ENCODE measurements at places on chromosomes 2 and 18. TPM values are rescaled to one million over a fixed set of nuclear protein-coding genes. Genes with fewer than 3 reads are reported as not detected.

DNA sequence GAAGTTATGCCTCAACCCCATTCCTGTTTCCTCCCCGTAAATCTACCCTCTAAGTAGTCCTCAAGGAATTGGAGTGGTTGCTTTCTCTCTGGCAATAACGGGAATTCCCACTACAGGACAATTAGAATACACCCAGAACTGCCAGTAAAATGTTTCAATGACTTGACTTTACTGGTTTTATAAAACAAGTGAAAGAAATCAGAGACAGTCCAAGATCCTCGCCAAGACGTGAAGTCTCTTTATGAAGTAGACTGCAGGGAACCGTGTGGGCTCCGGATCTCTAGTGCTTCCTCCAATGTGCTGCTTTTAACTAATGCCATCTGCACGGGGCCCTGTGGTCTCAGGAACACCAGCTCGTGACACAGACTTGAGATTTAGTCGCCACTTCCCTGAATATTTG, 101.4 kb downstream of the CPO start:
- DNase-seq = no peak

GRCh38 chr2:73822276-73822675, 6.5 kb upstream of the STAMBP start:
- no peak for DNase-seq

Gene FLACC1
- 8.1 TPM for total RNA-seq

- DNase-seq = no peak
These were observed 161.4 kb downstream of the ALK start for GRCh38 chr2:29760008-29760407.

GRCh38 chr2:121376535-121377250, 91.7 kb upstream of the TFCP2L1 start:
- no peak for DNase-seq

GRCh38 chr2:27441958-27442919, at the start of gene KRTCAP3:
TSS of gene KRTCAP3 (plus strand) at chr2:27442381. CDS start at chr2:27442413, 32 bp downstream.
- peak; percentile 27 for DNase-seq

- DNase-seq = no peak
These were observed 47.7 kb downstream of the COLEC12 start for GRCh38 chr18:452816-453215.

Gene SERPINB2
- total RNA-seq = not detected

DNA sequence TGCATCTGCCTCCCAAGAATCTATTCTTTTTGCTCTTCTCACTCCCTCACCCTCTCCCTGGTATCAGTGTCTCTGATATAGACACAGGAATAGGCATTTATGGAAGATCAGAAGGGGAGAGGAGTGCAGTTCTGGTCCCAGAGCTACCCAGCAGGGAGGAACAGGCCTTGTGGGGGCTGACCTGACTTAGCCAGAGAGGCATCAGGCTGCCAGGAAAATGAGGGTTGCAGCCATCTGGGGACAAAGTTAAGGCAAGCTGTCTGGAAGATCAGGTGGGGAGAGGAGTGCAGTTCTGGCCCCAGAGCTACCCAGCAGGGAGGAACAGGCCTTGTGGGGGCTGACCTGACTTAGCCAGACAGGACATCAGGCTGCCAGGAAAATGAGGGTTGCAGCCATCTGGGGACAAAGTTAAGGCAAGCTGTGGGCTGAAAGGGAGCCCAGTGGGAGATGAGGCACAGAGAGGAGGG, 69.9 kb upstream of the HK2 start:
- no peak for DNase-seq

Gene IL36RN
- not detected for total RNA-seq

Gene RAD51AP2
- total RNA-seq = 0.18 TPM

DNA sequence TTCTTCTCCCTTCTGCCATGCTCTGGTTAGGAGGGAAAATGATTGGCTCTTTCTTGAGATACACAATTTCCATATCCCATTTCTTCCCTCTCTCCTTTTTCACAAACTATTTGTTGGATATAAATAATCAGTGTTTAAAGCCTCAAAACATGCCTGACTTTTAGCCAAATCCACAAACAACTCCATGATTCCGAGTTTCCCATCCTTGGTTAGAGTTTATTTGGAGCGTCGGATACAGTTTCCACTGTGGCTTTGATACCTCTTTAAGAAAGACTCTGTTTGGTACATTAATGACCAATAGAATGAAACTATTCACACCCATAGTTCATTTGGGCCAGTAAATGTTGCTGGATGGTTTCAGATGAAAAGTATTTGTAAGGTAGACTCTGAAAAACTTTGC, 5.9 kb upstream of the FHL2 start:
- no peak for DNase-seq

GRCh38 chr2:77977471-77978063, 455.4 kb upstream of the LRRTM4 start:
- DNase-seq = no peak

DNA sequence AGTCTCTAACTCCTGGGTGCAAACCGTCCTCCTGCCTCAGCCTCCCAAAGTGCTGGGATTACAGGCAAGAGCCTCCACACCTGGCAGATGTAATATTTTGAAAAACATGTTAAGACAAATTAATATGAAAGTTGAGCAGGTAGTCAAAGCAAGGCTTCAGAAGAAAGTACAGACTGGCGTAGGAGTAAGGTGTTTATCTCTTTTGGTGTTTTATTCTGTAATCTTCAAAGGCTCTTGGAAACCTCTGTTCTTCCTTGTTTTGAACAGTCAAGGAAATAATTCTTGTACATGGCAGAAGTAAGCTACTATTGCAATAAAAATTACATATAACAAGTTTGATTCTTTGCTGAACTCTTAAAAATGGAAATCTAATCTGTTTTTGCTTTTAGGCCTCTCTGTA, 5.3 kb downstream of the RNF138 start:
- no peak for DNase-seq

Gene PRKAG3
- 0.19 TPM for total RNA-seq

GRCh38 chr2:56130463-56131070, 53.2 kb upstream of the CCDC85A start:
- no peak for DNase-seq

GRCh38 chr18:23194997-23195957, 60.0 kb downstream of the CABLES1 start:
- DNase-seq = no peak

- no peak for DNase-seq
These were observed 88.3 kb upstream of the CCDC68 start for GRCh38 chr18:55047546-55047945.

DNA sequence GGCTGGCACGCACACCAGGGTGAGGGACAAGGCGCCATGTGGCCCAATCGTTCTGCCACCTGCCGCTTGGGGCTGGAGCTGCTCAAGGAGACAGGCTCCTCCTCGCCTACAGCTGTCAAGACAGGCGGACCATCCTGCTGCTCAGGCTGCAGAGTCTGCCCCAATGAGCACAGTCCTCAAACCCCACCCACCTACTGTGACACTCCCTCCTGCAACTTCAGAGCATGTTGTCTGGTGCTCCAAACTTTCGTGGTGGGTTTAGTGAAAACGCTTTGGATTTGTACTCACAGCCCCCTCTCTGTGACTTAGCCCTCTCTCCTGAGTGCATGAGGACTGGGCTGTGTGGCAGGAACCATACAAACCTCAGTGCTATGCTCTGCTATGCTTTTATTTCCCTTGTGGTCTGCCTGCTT, 23.2 kb upstream of the SLC35F6 start:
- DNase-seq = no peak

GRCh38 chr2:62370321-62371250, 135.4 kb downstream of the TMEM17 start:
- no peak for DNase-seq

DNA sequence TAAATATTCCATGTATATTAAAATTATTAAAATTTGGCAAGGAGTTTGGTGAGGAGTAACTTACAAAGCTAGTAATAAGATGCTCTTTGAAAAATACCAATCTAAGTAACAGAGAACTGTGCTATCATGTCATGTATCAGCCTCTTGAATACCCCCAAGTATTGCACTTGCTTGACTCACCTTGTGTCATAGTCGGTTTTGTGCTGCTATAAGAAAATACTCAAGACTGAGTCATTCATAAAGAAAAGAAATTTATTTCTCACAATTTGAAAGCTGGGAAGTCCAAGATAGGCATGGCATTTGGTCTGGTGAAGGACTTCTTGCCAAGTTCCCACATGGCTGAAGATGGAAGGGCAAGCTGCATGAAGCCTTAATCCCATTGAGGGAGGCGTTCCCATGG, 179.2 kb downstream of the MEMO1 start:
- DNase-seq = no peak

DNA sequence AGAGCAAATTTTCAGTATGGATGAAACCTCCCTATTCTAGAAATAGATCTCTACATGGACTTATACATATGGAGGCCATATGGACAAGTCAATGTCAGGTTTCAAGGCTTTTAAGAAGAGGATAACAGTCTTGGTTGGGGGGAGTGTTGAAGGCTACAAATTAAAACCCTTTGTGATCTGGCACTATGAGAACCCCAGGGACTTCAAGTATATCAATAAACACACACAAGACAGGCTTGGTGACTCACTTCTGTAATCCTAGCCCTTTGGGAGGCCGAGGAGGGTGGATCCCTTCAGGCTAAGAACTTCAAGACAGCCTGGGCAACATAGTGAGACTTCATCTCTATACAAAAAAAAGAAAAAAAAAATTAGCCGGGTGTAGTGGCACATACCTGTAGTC, 127.2 kb upstream of the SP5 start:
- no peak for DNase-seq

DNA sequence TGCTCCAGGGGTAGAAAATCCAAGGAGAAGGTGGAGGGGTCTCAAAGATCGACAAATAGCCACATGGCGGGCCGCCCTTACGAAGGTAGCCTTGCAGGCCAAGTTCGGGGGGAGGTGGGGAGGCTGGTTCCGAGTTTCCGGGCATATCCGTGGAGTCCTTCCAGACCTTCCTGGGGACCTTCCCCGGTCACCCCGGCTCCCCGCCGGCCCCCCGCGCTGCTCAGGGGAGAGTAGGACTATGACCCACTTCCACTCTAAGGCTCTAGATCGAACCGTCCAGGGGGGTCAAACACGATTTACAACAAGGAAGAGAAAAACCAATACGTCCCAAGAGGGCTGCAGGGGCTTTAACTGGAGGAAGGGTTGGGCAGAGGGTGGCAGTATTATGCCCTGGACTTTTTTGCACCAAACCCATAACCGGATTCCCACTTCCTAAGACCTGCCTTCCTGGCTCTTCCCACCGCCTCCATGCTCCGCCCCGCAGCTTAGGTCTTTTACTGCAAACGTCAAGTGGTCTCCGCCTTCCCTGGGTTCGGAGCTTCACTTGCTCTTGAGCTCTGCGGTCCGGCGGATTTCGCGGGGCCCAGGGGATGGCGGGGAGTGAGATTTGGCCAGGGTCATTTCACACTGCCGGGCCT, 779 bp upstream of the LYPD6 start:
- DNase-seq = peak; percentile 6

GRCh38 chr2:101026253-101026701, 24.2 kb downstream of the RPL31 start:
- no peak for DNase-seq

GRCh38 chr2:222978850-222979249, 73.1 kb upstream of the KCNE4 start:
- DNase-seq = no peak

- no peak for DNase-seq
These were observed 22.6 kb downstream of the ITGA6 start for GRCh38 chr2:172449911-172450550.

DNA sequence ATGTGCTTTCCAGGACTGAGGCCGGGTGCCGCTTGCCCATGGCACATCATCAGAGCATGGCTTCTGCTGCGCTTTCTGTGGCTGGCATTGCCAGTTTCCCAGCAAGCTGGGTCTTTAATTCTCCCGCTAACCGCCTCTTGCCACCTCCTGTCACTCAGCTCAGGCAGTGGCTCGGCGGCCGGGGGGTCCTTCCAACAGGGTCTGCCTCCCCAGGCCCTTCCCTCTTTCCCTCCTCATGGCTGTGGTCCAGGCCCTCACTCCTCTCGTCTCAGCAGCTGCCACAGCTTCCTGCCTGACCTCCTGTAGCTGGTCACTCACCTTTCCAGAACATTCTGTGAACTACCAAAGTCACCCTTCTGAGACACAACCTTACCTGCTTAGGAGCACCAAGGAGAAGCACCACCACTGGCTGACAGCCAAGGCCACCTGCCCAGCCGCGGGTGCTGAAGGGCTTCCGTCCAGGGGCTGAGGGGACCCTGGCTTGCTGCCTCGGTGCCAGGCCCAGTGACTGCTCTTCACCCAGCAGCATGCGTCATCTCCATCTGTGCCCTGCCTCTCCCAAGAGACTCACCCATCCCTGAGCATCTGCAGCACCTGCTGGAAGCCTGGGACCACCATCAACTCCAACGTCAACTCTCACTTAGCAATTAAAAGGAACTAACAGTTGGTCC, 22.6 kb downstream of the CHMP1B start:
- no peak for DNase-seq

DNA sequence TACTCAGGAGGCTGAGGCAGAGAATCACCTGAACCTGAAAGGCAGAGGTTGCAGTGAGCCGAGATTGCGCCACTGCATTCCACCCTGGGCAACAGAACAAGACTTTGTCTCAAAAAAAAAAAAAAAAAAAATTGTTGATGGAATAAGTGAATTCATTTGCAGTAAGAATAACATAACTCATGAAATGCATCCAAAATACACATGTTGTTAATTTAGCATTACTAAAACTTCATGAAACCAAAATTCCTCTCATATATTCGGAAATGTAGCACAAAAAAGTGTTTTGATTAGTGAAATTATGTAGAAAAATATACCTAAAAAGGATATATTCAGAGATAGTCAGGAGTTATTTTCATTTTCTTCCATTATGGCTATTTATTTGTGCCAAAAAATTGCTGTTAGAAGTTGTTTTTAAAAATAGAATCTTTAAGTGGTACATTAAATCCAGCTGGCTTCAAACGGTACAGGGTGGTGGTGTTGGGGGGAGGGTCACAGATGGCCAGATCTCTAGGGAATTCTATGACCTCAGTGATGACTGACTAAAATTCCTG, 78.2 kb upstream of the UGP2 start:
- DNase-seq = no peak

DNA sequence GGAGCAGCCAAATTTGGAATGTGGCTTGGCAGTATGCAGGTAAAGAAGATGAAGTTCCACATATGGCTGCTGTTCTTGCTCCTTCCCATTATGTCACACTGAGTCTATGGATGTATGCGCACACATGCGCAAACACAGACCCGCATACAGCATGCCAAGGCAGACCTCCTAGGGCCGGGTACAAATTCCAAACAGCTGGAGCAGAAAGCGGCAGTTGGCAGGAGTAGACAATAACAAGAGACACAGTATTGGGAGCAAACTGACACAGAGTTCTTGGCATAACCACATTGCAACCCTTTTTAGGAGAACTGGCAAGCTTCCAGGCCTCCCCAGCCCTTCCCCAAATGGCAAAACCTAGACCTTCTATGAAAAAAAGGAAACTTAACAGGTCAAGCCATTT, 268.9 kb downstream of the SP3 start:
- no peak for DNase-seq

Gene CAPN10
- total RNA-seq = 18.2 TPM

Gene DSC1
- 0.87 TPM for total RNA-seq

Gene YIPF4
- 87.0 TPM for total RNA-seq

GRCh38 chr2:222862106-222862908, 1.5 kb downstream of the ACSL3 start:
- DNase-seq = no peak

Gene PRSS56
- not detected for total RNA-seq

Gene CGREF1
- total RNA-seq = 1.2 TPM

Gene HOXD13
- not detected for total RNA-seq

- DNase-seq = no peak
These were observed 83.2 kb downstream of the TTC32 start for GRCh38 chr2:19818543-19818942.

Gene TOGARAM2
- total RNA-seq = 11.3 TPM

GRCh38 chr2:239548965-239549595, 148.3 kb upstream of the HDAC4 start:
- DNase-seq = no peak

GRCh38 chr2:167749016-167749415, 498.4 kb downstream of the STK39 start:
- no peak for DNase-seq
